ENCODE measurements at places on chromosomes 7 and 10.

DNA sequence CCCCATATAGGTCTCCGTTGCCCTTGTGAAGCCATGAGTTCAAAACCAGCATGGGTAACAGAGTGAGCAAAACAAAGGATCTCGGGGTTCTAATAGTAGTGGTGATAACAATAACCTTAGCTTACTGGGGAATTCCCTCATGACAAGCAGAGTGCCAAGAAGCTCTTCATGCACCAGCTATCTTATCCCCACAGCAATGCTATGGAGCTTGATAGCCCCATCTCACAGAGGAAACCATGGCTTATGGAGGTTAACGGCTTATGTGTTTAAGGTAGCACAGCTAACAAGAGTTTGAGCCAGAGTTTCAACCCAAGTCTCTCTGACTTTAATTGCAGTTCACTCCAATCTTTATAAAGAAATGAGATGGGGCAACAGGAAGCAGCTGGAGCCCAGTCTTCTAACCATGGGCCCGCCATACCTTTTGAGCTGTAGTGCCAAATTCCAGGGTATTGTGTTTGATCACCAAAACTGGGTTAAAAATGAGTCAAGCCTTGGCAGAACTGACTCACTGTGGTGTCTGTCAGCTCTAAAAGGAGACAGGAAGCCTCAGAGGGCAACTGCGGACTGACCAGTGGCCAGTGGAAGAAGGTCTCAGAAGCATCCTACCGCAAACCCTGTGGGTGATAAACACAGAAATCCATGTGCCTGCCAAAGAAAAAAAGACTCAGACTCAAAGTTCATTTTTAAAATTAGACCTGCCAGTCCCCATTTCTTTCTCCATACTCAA lies 16.5 kb upstream of the PLAU start:
- no peak for DNase-seq

GRCh38 chr7:56078196-56078595 lies 14.1 kb downstream of the SUMF2 start:
- DNase-seq = no peak

- DNase-seq = peak; percentile 62
These were observed 93.1 kb upstream of the IKZF1 start for GRCh38 chr7:50211130-50212015.

DNA sequence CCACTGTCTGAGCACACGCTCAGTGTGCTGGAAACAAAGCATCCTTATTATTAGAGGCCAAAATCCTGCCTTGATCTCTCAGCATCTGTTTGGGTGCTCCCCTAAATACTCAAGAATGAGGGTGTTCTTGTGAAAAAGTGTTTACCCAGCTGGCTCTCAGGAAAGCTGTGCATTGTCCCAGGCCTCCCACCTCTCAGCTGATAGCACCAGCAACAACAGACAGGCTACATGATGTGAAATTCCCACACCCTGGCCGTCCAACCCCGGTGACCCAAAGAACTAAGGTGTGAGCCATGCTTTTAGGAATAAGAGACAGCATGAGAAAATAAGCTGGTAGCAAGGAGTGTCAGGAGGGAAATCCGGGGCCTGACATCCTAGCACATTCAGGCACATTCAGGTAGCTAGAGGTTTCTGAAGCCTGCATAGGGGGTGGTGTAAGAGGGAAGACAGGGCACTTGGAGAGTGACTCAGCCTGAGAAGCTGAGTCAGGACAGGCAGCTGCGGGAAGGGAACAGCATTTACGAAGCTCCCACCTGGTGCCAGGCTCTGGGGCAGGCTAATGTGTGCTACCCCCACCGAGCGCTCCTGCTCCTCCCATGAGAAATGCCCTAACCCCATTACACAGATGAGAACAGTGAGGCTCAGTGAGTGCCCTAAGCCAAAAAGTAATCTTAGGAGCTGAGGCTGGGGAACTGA lies 205.6 kb downstream of the GRID1 start:
- DNase-seq = no peak

GRCh38 chr10:109205929-109206585 lies 717.3 kb downstream of the XPNPEP1 start:
- no peak for DNase-seq
